ENCODE measurements at places on chromosomes 5 and 9. TPM values are rescaled to one million over a fixed set of nuclear protein-coding genes. Genes with fewer than 3 reads are reported as not detected.

DNA sequence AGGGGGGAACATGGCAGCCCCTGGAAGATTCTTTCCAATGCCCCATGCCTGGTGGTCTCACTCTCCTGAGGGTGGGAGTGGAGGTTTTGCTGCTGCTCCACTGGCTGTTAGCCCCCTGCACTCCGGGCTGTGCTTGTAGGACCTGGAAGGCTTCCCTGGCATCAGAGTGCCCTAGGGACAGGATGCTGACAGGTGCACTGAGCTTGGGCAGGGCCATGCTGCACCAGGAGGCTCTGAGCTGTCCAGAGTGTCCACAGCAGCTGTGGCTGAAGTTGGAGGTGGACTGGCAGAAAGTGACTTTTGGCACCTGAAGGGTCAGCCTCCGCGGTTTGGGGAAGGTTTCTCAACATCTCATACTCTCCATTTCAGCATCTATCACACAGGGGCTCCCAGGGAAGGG is 249.1 kb downstream of the GADD45G start:
- DNase-seq = no peak

DNA sequence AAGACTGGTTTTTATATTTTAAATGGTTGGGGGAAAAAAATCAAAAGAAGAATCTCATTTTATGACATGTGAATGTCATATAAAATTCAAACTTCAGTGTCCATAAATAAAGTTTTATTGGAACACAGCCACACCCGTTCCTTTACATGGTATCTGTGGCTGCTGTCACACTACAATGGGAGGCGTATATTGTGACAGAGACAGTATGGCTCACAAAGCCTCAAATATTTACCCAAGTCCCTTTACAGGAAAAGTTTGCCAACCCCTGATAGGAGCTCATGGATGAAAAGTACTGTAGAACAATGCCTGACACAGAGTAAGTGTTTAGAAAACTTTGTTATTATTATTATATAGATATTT is 5.2 kb upstream of the DUSP1 start:
- DNase-seq = no peak

DNA sequence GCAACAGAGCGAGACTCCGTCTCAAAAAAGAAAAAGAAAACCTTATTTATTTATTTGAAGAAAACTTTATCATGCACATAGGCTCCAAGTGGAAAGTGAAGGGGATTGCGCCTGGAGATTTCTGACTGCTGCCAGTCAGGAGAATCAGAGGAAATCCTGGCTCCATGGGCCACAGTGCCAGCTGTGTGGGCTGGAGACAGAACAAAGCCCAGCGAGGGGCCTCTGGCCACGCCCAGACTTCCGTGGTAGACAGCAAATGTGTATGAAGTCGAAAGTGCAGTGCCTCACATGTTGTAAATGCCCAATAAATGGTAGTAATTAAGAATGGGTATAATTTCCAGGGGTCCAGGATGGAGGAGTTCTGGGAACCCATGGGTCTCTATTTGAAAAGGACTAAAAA is 75.8 kb upstream of the WWC1 start:
- DNase-seq = no peak

DNA sequence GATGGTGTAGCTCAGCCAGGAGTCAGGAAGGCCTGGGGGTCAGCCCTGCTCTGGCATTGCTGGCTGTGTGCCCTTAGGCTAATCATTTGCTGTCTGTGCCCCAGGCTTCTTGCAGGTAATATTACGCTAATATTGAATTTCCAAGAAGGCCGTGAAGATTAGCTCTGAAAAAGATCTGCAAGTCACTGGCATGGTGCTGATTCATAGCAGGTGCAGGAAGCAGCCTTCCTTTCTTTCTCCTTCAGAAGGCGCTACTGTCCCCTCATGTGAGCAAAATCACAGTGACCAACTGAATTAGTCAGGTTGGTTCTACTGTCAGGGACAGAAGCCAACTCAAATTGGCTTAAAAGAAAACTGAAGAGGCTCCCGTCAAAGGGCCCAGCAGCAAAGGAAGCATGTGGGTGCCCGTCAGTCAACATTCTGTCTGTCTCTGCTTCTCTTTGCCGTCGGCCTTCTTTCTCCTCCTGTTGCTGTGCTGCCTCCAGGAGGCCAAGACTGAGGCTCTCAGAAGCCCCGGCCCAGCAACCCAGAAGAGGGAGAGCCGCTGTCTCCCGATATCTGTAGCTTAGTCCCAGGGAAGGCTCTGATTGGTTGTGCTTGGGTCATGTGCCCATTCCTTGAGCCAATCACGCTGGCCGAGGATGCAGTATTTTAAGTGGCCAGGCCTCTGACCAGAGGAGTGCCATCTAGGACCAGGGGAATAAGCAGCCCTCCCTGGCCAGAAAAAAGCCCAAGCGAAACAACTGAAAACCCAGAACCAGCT is 67.8 kb upstream of the NEURL1B start:
- no peak for DNase-seq

- DNase-seq = no peak
Measured at GRCh38 chr5:96113170-96113939, 151.7 kb upstream of the ELL2 start.

- no peak for DNase-seq
Measured at GRCh38 chr9:112743216-112743836, 7.2 kb upstream of the SNX30 start.

DNA sequence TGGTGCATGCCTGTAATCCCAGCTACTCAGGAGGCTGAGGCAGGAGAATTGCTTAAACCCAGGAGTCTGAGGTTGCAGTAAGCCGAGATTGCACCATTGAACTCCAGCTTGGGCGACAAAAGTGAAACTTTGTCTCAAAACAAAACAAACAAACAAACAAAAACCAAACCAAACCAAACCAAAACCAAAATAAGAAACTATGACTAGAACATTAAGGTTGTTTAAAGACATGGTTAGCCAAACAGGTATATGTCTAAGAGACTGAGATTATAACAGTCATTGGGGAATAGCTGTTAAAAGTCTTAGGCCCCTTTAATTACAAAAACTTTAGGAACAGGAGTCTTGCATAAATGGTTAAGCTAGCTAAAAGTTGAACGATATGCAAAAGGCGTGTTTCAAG is 63.6 kb downstream of the PRDM9 start:
- DNase-seq = no peak

- no peak for DNase-seq
Measured at GRCh38 chr5:30324083-30324482, 869.4 kb upstream of the CDH6 start.

DNA sequence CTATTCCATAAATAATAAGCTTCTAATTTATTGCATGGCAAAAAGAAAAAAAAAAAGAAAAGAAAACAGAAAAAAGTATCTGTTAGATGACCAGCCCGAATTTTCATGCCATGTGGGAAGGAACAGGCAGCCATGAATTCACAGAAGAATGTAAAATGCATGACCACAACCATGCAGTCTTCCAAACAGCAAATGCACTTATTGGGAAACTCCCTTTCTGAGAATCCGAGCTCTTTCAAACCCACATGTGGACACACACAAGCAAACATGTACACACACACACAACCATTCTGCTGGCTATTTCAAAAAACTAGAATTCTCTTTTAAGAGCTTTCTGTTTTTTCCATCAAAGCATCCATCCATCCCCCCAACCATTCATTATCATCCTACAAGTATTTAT is 236.1 kb downstream of the DNAH5 start:
- DNase-seq = peak; percentile 72

GRCh38 chr9:134961331-134962064 is 43.8 kb upstream of the FCN1 start:
- no peak for DNase-seq

- DNase-seq = peak; percentile 36
Measured at GRCh38 chr9:112091810-112092209, 83.3 kb downstream of the SUSD1 start.

DNA sequence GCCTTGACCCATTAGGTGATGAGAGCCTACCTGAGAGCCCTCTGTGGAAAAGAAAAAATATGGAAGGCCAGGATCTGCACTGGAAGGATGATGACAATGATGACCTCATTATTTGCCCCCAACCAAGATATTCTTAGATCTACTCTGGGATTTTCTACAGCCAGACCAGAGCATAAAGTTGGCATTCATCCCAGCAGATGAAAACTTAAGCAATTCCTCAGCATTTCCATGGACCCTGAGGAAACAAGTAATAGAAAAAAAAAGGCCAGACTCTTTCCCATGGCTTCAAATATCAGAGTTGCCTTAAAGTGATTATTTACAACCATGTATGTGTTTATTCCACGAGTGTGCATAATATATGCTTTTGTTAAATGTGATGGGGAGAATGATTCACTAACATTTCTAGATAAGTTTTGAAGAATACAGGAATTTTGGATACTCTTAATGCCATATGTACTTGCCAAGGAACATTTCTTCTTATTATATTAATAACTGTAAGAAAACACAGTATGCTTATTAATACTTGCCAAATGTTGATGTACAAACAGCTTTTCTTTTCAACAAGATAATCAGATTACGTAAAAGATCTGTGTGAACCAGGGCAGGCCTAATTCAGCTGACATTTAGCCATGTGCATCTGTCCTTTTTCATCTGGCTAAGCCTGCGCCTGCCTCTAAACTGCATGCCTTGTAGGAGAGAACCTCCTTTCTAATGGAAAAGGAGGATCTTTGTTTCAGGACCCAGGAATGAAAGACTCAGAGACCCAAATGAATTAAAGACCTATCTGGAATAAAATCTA is 94.8 kb downstream of the ARRDC3 start:
- peak; percentile 90 for DNase-seq

Gene SHROOM1
- total RNA-seq = 1.4 TPM

Gene TRAF1
- 3.9 TPM for total RNA-seq

Gene DMRT3
- total RNA-seq = not detected

Gene SH2D3C
- 0.28 TPM for total RNA-seq

Gene NEURL1B
- total RNA-seq = 1.8 TPM

Gene IL13
- total RNA-seq = not detected

Data from IMR-90 (cell line).